ENCODE measurements at places on chromosomes 12 and 14.

DNA sequence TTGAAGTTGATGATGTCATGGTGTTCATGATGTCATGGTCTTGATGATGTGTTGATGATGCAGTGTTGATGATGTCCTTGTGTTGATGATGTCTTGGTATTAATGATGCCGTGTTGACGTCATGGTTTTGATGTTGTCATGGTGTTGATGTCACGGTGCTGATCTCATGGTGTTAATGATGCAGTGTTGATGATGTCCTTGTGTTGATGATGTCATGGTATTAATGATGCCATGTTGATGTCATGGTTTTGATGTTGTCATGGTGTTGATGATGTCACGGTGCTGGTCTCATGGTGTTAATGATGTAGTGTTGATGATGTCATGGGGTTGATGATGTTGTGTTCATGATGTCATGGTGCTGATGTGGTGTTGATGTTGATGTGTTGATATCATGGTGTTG, 48.0 kb upstream of the RIMBP2 start:
- DNase-seq = no peak

DNA sequence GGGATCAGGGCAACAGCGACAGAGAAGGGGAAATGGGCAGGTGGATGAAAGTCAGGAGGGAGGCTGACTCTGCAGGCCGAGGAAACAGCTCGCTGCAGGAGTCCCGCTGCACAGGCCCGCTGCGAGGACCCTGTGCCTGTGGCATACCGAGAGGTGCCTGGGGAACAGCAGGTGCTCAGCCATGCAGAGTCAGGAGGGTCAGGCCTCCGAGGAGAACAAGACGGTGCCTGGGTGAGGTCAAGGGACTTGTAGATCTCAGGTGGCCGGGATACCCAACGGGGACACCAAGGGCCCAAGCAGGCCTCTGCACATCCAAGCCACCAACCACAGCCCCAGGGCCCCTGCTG, 67.5 kb downstream of the NCOR2 start:
- DNase-seq = no peak

DNA sequence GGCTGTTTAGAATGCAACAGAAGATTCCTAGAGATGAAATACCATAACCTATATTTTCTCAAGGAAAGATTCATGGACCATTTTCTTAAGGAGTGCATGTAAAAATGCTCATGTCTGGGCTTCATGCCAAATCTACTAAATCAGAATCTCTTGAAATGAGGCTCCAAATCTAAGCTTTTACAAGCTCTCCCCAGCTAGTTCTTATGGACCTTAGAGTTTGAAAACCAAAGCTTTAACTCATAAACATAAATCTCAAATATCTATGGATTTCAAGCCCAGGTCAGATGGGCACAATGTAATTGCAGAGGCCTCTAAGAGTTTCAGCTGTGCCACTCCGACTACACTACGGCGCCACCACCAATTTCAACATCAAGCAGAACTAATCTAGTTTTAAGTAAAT, 117.3 kb upstream of the CAND1 start:
- DNase-seq = no peak

DNA sequence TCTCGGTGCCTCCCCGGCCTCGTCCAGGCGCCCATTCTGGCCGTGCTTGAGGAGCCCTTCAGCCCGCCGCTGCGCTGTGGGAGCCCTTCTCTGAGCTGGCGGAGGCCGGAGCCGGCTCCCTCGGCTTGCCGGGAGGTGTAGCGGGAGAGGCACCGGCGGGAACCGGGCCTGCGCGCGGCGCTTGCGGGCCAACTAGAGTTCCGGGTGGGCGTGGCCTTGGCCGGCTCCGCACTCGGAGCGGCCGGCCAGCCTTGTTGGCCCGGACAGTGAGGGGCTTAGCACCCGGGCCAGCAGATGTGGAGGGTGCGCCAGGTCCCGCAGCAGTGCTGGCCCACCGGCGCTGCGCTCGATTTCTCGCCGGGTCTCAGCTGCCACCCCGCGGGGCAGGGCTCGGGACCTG, 168.7 kb upstream of the RPL10L start:
- DNase-seq = no peak

DNA sequence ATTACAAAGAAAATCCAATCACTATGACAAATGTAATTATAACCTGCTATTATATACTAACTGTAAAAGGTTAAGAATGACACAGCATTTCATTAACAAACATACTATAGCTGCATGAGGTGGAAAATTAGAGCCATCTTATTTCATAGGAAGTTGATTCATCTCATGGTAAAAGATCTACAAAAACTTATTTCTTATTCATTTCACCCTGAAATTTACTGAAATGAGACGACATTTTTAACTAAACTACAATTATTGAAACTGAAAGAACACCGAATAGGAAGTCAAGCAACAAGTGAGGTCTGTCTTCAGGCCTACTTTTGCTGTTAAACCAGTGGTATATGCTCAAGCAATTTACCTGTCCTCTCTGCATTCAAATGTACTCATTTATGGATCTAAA, 87.2 kb downstream of the CEP83 start:
- no peak for DNase-seq

DNA sequence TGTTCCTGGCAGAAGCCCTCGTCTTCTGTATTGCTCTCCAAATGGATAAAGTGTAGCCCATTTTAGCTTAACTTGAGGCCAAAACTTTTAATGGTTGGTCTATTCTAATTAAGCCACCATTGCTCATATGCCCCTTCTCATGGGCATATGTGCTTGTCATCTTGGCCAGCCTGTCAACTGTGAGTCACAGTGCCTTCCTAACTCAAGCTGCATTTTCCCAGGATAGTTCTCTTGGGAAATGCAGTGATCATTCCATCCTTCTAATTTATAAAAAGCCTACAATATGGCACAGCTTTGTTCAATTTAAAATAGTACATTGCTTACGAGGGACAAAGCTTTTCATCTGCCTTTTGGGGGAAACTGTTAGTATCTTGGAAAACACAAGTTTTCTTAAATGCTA, 6.6 kb downstream of the PTHLH start:
- DNase-seq = no peak

- no peak for DNase-seq
Measured at GRCh38 chr12:76422543-76423438, 74.6 kb upstream of the BBS10 start.

- no peak for DNase-seq
Measured at GRCh38 chr12:8909752-8910151, 4.6 kb upstream of the PHC1 start.

GRCh38 chr14:73700325-73700724, 13.9 kb downstream of the PNMA1 start:
- no peak for DNase-seq

GRCh38 chr12:107101651-107102050, 8.3 kb upstream of the CRY1 start:
- no peak for DNase-seq

DNA sequence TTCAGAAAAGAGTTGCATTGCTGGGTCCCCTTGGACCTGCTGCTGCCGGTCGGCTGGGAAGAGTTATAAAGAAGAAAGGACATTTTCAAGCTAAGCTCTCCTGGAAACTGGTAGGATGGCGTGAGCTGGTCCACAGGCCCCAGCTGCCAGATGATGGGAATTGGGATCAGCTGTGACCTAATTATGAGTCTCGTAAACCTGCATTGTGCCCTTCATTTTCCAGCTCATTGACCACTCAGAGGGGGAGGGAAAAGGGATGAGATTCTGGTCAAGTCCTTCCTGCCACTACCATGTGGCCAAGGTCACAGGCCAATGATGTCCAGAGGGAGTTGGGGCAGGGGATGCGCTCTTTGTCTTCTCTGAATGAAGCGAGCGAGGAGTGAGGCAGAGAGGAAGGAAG, 320.9 kb downstream of the NRXN3 start:
- no peak for DNase-seq

DNA sequence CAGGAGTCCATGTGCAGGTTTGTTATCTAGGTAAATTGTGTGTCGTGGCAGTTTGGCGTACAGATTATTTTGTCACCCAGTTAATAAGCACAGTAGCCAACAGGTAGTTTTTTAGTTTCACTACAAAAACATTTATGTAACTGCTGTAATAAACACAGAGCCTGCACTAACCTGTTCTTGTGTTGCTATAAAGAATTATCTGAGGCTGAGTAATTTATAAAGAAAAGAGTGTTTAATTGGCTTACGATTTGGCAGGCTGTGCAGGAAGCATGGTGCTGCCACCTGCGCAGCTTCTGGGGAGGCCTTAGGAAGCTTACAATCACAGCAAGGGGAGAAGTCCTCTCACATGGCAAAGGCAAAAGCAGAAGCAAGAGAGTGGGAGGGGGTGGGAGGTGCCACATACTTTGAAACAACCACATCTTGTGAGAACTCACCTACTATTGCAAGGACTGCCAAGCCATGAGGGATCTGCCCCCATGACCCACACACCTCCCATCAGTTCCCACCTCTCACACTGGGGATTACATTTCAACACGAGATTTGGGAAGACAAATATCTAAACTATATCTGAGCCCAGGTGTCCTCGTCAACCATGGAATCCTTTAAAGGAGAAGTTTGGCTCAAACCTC, 266.4 kb upstream of the GRIP1 start:
- DNase-seq = no peak

- no peak for DNase-seq
Measured at GRCh38 chr14:62429683-62430082, 615.6 kb downstream of the KCNH5 start.

All from cerebellar nuclear complex (tissue), 1 donor.